ENCODE measurements at places on chromosomes 16 and 17.

- DNase-seq, result no peak
These were observed 49.4 kb upstream of the XYLT1 start for GRCh38 chr16:17520111-17520510.

DNA sequence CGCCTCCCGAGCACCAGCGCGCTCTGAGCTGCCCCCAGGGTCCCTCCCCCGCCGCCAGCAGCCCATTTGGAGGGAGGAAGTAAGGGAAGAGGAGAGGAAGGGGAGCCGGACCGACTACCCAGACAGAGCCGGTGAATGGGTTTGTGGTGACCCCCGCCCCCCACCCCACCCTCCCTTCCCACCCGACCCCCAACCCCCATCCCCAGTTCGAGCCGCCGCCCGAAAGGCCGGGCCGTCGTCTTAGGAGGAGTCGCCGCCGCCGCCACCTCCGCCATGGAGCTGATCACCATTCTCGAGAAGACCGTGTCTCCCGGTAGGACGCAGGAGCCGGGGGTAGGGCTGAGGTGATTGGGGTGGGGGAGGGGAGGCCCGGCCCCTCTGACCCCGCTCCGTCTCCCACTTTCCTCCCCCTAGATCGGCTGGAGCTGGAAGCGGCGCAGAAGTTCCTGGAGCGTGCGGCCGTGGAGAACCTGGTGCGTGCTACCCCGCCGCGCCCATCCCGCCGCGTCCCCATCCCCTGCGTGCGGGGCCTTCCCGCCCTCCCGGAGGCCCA is 329 bp downstream of the KPNB1 start:
- DNase-seq, result no peak

- no peak for DNase-seq
These were observed 2.5 kb downstream of the TBX21 start for GRCh38 chr17:47735536-47736011.

- no peak for DNase-seq
These were observed 3.5 kb upstream of the MYO15A start for GRCh38 chr17:18105027-18105426.

- no peak for DNase-seq
These were observed 50.0 kb downstream of the CBFA2T3 start for GRCh38 chr16:88927010-88927409.

DNA sequence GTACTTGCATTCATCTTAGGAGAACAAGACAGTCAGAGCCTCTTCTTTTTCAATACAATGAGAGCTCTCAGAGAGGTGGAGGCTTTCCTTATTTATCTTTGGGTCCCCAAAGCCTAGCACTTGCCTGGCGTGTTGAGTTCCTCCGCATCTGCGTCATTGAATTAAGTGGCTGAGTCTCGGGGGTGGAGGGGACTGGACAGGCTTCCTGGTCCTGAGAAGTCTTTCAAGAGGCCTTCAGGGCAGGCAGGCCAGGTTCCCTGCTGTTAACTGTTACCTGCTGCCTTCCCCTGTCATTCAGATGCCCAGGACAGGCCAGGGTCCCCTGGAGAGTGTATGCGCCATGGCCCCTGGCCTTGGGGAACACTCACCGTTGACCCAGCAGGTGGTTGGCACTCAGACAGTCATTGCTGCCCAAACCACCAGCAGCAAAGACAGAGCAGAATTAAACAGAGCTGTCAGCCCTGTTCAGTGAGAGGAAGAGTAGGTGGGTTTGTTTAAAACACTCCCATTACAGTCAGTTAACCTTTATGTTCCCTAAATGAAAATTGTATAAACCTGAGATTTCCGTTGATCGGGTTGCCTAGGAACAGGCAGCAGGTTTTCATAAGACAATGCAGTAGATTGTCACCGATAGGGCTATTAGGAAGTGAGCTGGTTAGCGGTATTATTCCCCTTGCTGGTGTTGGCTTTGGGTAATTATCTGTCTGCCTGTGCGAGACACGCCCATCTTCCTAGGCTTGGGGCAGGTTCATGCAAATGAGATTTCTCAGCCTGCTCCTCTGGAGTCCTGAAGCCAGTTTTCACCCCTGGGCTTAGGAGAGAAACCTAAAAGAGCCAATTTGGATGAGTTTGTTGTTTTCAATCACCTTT is 132.7 kb downstream of the CCDC182 start:
- DNase-seq, result no peak

DNA sequence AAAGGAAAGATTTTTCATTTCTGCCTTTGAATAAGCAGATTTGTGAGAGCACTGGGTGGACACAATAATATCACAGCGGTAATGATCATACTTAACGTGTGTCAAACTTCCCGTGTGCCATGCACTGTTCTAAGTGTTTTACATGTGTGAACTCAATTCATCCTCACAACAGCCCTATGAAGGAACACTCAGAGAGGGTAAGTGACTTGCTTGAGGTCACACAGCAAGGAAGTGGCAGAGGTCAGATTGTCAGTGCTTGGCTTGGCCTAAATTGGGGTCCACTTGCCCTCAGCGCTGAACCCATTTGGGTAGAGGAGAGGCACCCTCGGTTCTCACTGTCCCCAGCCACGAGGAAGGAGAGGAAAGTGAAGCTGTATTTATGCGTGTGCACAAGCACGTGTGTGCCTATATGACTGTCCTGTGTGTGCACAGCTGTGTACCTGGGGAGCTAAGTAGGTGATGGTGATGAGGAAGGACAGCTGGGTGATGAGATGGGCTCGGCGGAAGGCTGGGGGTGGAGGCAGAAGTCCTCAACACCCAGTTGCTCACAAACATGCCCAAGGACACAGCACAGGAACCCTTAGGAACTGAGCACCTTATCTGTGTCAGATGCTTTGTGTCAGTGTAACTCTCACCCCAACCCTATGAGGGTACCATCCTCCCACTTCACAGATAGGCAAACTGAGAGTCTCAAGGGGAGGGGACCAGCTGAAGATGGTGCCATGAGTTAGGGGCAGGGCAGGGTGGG is 9.8 kb upstream of the ADGRG3 start:
- no peak for DNase-seq

- DNase-seq, result no peak
These were observed 49.7 kb upstream of the ANKFY1 start for GRCh38 chr17:4313221-4314114.

- DNase-seq, result peak; percentile 89
These were observed 14.0 kb downstream of the UBALD2 start for GRCh38 chr17:76278952-76279741.

- DNase-seq, result no peak
These were observed 40.6 kb downstream of the CPNE2 start for GRCh38 chr16:57133031-57133430.

DNA sequence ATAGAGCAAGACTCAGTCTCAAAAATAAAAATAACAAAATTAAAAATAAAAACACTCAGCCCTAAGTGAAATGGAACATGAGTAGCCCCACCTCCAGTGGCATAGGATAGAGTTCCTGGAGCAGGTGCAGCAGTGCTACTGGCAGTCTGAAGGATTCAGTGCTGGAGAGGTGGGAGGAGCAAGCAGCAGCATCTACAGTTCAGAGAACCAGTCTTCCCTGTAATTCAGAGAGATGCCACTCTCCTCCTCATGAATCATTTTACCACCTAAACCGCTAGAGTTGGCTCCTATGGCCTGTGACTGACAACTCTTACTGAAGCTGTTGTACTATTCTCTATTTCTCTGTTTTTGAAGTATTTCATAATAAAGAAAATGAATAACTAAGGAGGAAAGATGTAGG is 56.0 kb upstream of the SMURF2 start:
- no peak for DNase-seq

GRCh38 chr17:44200478-44201155 is 933 bp upstream of the ATXN7L3 start:
- peak; percentile 24 for DNase-seq

DNA sequence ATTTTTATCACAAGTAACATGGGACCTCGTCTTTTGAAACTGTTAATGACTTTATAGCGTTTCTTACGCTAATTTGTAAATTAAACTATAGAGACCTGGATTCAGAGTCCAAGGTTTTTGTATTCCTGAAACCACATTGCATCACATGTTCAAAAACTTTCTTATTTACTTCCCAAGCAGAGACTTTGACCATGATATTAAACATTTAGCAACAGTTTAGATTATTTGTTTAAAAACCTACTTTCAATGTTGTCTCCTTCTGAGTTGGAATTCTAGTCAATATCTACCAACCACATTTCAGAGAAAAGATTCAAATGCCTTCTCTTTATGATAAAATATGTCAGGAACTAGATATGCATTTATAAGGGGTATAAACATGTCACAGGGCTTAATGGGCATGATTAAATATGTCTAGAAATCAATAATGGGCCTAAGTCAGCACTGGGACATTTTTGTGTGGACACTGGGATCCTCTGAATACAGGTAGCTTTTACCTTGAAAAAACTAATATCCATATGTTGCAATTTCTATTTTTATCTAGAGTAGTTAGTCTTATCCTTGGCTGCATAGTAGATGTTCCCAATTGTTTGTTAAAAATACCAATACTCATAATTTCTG is 6.3 kb upstream of the APOH start:
- DNase-seq, result no peak

DNA sequence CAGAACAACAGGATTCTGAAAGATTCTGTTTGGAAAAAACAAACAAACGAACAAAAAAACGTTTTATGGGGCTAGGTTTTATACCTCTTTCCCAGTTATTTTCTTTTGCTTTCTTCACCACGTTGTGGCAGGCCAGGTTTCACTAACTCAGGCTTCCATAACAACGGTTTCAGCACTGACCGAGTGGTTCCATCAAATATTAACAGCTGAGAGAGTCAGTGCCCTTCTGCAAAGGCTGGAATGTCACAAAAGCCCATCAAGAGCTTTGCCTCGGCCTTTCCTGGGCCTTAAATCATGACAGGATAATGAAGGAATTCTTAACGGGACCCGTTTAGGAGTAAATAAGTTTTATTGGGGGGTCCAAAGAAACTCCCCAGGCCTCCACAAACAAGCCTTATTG is 34.2 kb downstream of the MPHOSPH6 start:
- DNase-seq, result no peak

GRCh38 chr17:13920413-13920812 is 148.9 kb upstream of the COX10 start:
- no peak for DNase-seq

- no peak for DNase-seq
These were observed 154.8 kb downstream of the VPS53 start for GRCh38 chr17:559551-560431.

Measured in CD4-positive, alpha-beta T cell treated with Interleukin-6 for 4 hours (primary cell).